ENCODE measurements at places on chromosomes 2 and 18.

DNA sequence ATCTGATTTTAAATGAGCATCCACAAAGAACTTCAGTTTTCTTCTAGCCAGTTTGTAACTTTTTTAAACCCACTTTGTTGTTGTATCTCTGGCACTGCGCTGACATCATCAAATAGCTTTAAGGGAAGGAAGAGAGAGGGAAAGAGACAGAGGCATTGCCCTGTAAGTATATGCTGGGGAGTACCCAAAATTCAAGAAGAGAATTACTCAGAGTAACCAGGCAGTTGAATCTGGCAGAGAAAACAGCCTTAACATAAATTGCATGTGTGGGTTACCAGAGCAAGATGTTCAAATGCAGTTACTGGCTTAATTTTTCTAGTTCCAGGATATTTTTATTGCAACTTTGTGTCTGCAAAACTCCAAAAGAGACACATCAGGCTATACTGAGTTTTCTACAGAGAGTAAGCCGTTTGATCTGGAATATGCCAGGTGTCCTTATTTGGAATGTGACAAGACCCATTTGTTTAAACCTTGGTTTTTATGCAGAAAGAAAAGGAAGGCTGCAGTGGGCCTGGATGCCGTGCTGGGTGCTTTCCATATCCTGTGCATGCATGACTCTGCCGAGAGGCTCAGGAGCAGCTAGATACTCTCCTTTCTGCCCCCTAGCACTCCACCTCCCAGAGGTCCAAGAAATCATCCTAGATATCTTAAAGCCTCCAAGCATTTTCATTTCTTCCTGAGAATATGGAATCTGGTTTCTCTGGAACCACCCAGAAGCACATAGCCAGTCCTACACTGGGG is 93.7 kb downstream of the MAPRE2 start:
- no peak for DNase-seq

- DNase-seq, result no peak
Measured at GRCh38 chr2:62586981-62587380, 81.0 kb upstream of the TMEM17 start.

DNA sequence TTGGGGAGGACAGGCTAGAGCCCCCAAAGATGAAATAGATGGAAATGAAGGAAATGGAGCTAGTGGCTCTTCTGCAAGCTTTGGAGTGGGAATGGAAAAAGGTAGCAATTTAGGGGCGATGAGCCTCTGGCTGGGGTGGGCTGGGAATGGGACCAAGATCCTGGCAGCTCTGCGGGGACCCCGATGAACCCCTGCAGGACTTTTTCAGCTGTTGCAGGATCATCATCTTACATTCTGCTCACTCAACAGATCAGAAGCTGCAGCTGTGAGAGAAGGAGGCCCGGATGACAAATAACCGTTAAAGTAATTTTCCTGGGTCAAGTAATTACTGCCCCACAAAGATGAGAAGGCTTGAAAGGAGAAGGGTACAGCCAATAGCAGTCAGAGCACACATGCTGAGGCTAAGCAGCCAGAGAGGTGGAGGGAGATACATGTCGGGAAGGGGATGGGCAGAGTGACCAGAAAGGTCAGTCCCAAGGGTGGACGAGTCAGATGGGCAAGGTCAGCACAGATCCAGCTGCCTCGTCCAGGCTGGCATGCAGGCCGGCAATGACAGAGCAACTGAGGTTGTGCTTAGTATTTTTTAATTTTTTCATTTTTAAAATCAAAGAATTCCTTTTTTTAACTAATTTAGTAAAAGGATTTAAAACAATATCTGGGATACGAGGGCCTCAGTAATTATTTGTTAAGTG is 245.0 kb upstream of the RAB6C start:
- no peak for DNase-seq

DNA sequence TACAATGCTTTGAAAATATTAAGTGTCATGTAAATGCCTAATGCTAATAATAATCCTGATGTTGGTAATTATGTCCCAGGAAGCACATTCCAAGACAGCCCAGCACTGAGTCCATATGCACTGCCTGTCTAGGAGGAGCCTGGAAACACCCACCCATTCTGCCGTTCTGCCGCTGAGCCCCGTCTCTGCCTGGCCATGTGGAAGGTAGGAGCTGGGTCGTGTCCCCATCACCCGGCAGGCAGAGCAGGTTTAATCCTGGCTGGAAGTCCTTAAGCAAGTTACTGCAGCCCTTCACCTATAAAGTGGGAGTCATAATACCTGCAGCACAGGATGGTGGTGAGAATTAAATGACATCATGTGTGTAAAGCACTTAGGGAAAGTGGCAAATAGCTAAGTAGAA is 13.1 kb upstream of the EN1 start:
- DNase-seq, result no peak

GRCh38 chr2:178522950-178523595 is 42.8 kb downstream of the PLEKHA3 start:
- DNase-seq, result peak; percentile 71

DNA sequence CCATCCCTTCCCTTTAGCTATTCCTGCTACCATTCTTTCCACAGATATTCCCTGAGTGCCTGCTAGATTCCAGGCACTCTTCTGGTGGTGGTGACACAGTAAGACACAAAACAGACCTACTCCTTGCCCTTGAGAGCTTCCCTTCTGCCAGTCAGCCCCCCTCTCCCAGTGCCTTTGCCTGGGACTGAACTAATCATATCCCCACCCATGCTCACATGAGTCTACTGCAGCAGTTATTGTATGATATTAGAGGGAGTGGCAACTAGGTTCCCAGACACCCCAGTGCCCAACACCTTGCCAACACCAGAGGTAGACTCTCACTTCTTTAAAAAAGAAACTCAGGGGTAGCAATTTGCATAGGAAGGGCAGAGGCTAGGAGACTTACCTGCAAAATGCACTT is 7.2 kb upstream of the LBH start:
- no peak for DNase-seq

GRCh38 chr2:70094171-70094977 is 7.1 kb downstream of the PCBP1 start:
- no peak for DNase-seq

GRCh38 chr2:46286715-46287114 is 10.5 kb upstream of the EPAS1 start:
- DNase-seq, result no peak

Data from activated CD4-positive, alpha-beta T cell treated with anti-CD3 and anti-CD28 coated beads, Interleukin-2, amount 50 U/mL, for 24 hours (primary cell).